ENCODE measurements at places on chromosomes 12 and 14.

- no peak for DNase-seq
Measured at GRCh38 chr12:122467983-122468382, 32.7 kb downstream of the ZCCHC8 start.

- no peak for DNase-seq
Measured at GRCh38 chr12:105409801-105410471, 79.4 kb downstream of the C12orf75 start.

- DNase-seq, result no peak
Measured at GRCh38 chr12:91931111-91931510, 214.5 kb downstream of the BTG1 start.

GRCh38 chr12:13471471-13471870 is 274.9 kb downstream of the EMP1 start:
- DNase-seq, result no peak

- DNase-seq, result no peak
Measured at GRCh38 chr12:29639893-29640495, 142.5 kb upstream of the OVCH1 start.

- no peak for DNase-seq
Measured at GRCh38 chr14:30569216-30569902, 10.4 kb downstream of the G2E3 start.

GRCh38 chr12:92457458-92458180 is 245.2 kb upstream of the PLEKHG7 start:
- DNase-seq, result no peak

DNA sequence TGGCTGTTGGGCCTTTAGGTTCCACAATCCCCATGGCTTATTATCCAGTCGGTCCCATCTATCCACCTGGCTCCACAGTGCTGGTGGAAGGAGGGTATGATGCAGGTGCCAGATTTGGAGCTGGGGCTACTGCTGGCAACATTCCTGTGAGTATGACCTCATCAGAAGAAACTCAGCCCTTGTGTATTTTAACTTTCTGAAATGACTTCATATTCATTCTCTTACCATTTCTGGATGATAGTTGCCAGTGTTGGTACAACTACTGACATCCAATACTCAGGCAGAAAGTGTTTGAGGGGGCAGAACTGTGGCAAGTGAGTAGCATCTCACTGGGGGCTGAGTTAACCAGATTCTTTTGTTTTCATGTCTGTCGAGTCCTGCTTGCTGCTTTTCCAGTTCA is 2.3 kb downstream of the DAZAP2 start:
- DNase-seq, result peak; percentile 80

DNA sequence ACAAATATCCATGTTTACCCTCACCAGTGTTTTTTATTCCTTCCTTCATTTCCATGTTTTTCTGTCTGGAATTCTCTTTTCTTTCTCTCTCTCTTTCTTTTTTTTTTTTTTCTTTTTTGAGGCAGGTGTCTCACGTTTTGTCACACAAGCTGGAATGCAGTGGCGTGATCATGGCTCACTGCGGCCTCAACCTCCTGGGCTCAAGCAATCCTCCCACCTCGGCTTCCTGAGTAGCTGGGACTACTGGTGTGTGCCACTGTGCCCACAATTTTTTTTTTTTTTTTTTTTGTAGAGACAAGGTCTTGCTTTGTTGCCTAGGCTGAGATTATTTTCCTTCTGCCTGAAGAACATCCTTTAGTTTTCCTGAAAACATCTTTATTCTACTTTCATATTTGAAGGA is 15.0 kb upstream of the AMIGO2 start:
- DNase-seq, result no peak

DNA sequence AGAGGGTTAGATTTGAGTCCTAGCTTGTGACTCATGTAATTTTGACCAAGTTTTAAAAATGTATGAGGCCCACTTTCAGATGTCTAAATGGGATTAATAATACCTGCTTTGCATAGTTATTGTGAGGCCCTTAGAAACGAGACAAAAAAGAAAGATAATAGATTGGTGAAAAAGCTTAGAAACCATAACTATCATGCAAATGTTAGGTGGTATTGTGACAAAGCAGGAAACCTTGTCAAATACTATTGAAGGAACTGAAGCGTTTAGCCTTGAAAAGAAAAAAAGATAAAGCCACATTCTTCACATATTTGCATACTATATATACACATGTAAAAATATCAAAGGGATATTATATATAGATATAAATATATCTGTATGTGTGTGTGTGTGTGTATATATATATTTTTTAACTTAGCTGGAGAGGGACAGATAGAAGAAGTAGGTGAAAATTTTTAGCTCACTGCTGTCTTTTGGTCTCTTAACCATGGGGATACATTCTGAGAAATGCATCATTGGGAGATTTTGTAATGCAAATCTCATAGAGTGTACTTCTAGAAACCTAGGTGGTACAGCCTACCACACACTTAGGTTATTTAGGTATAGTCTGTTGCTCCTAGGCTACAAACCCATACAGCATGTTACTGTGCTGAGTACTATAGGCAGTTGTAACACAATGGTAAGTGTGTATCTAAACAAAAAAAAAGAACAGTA is 270.3 kb downstream of the CCDC91 start:
- no peak for DNase-seq

DNA sequence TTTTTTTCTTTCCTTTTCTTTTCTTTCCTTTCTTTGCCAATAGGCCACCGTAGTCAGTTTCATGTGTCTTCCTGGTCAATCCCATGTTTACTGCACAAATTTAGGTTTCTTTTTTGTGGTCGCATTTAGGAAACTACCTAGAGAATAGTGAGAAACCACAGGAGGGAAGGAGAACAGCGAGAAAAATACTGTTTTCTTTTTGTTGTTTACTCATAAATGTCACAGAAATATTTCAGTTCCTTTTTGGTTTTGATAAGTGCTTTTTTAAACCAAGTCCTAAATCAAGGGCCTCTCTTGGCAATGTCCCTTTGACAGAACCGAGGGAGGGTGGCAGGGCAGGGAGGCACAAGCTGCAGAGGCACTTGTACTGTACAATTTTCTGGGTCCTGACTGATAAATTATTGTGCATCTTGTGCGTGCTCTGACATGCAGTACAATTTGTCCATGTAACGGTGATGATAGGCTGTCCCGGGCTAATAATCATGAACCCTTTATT is 326.1 kb downstream of the CACNA1C start:
- DNase-seq, result no peak

DNA sequence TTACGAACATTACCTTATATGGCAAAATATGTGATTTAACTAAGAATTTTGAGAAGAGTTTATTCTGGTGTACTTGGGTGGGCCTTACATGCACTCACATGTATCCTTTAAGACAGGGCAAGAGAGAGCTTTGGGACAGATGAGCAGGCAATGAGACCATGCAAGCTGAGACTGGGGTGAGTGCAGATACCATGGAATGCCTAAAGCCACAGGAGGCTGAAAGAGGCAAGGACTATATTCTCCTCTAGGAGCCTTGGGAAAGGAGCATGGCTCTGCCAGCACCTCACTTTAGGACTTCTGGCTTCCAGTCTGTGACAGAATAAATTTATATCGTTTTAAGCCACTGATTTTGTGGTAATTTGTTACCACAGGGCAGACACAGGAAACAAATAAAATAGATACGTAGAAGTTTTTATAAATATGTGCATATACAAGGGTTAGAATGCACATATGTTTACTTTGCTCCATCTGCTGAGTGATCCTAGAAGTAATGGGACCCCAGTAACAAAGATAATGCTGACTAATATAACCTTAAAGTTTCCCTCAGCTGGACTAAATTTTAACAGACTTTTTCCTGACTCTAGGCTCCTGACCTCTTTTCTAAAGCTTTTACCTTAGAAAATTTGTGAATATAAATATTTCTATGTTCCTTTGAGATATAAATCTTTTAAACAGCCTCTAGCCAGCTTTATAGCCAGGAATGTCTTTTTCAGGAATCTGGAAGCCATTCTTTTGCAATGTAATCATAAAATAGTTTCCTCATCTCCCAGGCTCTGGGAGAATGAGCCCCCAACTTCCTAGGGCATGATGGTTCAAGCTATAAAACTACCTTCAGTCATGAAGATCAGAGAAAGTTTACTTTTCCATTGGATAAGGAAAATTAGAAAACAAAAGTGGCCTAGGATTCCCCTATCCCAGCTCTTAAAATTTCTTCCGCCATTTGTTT is 216.8 kb downstream of the PPFIA2 start:
- no peak for DNase-seq

DNA sequence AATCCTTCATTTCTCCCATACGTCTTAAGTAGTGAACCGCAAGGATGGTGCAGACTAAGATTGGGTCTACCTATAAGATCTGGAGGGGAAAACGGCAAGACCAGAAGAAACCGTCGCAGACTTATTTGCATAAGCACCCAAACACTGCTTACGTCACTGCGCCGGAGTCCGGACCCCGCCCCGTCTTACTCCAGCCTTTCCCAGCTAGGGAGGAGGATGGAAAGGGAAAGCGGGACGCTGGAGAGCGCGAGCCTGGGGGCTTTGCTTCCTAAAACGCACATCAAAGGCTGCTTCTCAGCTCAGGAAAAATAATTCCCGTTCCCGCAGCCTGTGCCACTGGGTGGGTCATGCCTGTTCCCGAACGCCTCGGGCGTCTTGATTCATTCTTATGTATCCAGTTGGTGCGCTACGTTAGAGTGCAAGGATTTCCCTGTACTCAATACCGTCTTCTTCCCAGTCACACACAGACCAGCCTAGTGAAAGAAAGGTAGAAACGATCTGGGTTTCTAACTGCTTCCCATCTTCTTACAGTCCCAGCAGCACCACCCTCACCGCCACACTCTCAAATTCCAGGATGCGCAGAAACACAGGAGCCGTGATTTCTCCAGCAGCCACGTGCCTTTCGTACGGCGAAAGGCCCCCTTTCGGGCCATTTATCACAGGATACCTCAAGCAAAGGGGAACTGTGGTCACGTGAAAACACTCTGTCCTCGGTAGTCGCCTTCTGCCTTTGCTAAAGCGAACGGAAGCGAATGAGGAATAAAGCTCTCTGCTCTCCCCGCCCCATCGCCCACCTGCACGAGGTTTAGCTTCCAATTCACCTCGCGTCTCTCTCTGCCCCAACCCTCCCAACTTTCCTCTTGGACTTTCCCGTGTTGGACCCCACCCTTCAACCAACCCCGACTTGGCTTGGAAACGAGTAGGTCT is 1.1 kb downstream of the SLC6A15 start:
- DNase-seq, result no peak

- no peak for DNase-seq
Measured at GRCh38 chr12:59084511-59085375, 164.4 kb upstream of the LRIG3 start.

- DNase-seq, result no peak
Measured at GRCh38 chr14:38929416-38929815, 173.6 kb downstream of the SEC23A start.

GRCh38 chr14:77988970-77989369 is 181.2 kb upstream of the NRXN3 start:
- peak; percentile 81 for DNase-seq

- no peak for DNase-seq
Measured at GRCh38 chr14:23608454-23608853, 27.7 kb upstream of the DHRS2 start.

DNA sequence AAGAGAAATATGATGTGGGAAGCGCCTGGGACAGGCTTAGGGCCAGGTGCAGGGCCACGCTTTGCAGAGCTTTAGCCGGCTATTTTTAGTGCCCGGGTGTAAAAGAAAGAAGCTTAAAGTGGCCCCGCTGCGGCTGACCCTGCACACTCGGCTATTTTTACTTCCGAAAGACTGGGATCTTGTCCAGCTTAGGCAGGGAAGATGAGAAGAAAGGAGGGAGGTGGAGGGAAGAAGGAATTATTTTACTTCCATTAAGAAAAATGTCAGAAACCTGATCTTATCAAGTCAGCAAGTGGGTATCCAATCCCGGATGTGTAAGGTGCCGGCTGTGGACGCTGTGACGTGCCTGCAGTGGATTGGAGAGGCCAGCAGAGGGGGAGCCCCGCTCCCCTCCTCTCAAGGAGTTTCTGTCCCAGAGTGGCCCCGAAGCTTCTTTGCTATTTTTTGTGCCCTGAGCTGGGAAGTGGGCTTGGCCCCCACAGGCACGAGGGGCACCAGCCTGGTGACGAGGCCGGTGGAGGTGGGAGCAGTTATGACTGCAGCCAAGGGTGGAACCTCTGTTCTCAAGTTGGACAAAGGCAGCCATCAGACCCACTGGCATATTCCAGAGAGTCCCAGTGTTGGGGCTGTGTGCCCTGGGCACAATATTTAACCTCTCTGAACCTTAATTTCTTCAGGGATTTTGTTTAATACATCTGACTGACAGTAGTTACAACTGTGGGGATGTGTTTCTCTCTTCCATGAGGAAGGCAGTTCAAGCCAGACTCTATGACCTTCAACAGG is 97.7 kb downstream of the ESRRB start:
- no peak for DNase-seq

- DNase-seq, result no peak
Measured at GRCh38 chr14:34013721-34014060, 62.8 kb upstream of the EGLN3 start.

GRCh38 chr12:65938807-65939206 is 114.5 kb downstream of the HMGA2 start:
- no peak for DNase-seq

Measured in RKO (cell line).